ENCODE measurements at places on chromosomes 11 and 22.

- DNase-seq = no peak
Measured at GRCh38 chr22:45349916-45350315, 40.2 kb downstream of the FAM118A start.

GRCh38 chr11:12686246-12687060 is 12.2 kb downstream of the TEAD1 start:
- DNase-seq = no peak

DNA sequence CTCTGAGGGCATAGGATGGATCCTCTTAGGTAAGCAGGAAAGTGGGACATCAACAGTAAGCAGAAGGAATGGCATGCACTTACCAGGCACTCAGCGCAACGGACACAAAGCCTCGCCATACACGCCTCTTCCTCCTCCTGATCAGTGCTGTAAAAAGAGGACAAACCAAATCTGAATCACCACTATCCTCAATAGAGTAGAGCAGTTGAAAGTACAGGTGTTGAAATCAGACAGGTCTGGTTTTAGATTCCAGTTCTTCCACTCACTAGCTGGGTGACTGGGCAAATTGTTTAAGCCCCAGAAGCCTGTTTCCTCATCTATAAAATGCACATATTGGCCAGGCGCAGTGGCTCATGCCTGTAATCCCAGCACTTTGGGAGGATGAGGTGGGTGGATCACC is 8.6 kb upstream of the JAML start:
- no peak for DNase-seq

GRCh38 chr22:48248901-48249455 is 1486.5 kb downstream of the TBC1D22A start:
- no peak for DNase-seq
